Gastroesophageal sphincter (tissue), 4 donors: ENCODE measurements at places on chromosomes 7 and 10. TPM values are rescaled to one million over a fixed set of nuclear protein-coding genes. Genes with fewer than 3 reads are reported as not detected.

DNA sequence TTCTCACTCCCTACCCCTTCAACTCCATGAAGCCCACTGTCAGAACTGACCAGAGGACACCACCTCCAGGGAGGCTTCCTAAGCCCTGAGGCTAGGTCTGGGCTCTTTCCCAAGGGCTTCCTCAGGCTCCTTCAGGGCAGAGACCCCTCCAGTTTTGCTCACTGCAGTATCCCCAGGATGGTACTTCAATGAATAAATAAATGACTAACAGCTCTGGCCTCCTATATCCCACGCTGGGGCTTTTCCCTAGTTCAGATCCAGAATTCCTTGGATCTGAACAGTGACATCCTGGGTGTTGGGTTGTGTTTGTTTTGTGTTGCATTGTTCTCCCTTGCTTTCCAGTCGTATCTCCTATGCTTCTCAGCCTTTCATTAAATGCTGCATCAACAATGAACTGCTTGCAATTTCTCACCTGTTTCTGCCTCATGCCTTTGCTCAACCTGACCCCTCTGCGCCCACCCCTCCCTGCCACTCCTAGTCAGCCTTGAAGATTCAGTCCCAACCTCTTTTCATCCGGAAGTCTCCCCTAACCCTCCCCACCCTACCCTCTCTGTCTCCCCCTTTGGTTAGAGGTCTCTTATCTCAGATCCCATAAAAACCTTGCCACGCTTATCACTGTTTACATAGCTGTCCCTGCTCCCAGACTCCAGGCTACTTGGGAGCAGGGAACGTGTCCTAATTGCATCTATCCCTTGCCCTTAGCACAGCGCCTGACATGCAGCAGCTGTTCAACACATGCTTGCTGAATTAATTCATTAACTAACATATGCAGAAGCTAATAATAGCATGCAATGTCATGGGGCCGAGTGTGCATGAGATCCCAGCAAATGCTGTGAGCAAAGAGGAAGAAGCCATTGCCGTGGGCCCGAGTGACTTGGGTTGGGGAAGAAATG, 41.7 kb downstream of the PPP1R3C start:
- ATAC-seq: no peak

Gene CYP26C1
- not detected for total RNA-seq

- no peak for ATAC-seq
Observed at GRCh38 chr7:39073432-39073831, 95.7 kb downstream of the POU6F2 start.

DNA sequence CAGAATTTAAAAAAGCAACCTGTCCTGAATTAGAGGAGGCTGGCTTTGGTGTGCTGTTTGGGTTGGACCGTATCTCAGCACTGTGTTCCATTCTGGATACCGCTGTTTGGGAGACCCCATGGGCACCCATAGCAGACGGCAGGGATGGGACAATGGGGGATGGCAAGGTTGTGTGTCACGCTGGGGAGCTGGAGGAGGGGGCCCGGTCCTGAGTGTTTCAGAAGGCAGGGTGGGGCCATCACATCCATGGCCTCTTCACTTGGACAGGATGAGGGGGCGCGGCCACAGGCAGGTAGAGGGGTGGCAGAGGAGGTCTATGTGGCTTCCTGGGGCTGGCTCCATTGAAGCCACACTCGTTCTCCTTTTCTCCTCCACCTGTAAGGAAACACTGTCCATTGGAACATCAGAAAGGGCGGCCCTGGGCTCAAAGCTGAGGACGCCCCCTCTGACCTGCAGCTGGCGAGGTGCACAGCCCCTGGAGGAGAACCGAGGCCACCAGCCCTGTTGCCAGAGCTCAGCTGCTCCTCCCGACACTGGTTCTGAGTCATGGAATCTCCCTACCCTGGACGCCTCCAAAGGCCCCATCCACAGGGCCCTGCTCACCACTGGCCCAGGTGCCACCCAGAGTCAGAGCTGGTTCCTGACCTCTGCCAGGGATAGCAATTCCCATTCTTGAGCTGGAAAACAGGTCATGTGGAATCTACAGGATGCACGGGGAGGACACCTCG, 587.3 kb downstream of the DNAJB6 start:
- ATAC-seq: no peak

GRCh38 chr10:110527731-110528171, 30.0 kb downstream of the DUSP5 start:
- no peak for ATAC-seq

- ATAC-seq: no peak
Observed at GRCh38 chr7:108442039-108442568, 14.1 kb downstream of the NRCAM start.
